LHCN-M2 (cell line): ENCODE measurements at places on chromosomes 5 and 9.

GRCh38 chr5:88889189-88890069 is 6.4 kb upstream of the MEF2C start:
- peak; percentile 50 for DNase-seq

GRCh38 chr5:125262782-125263181 is 516.3 kb upstream of the ZNF608 start:
- no peak for DNase-seq

GRCh38 chr5:1041225-1042143 is 32.9 kb downstream of the NKD2 start:
- DNase-seq: no peak

GRCh38 chr9:101536351-101536750 is 2.7 kb downstream of the RNF20 start:
- peak; percentile 29 for DNase-seq

GRCh38 chr9:126842977-126843799 is 17.3 kb upstream of the ZBTB34 start:
- no peak for DNase-seq

- no peak for DNase-seq
These were observed 6.7 kb downstream of the SLC6A7 start for GRCh38 chr5:150196514-150196913.

DNA sequence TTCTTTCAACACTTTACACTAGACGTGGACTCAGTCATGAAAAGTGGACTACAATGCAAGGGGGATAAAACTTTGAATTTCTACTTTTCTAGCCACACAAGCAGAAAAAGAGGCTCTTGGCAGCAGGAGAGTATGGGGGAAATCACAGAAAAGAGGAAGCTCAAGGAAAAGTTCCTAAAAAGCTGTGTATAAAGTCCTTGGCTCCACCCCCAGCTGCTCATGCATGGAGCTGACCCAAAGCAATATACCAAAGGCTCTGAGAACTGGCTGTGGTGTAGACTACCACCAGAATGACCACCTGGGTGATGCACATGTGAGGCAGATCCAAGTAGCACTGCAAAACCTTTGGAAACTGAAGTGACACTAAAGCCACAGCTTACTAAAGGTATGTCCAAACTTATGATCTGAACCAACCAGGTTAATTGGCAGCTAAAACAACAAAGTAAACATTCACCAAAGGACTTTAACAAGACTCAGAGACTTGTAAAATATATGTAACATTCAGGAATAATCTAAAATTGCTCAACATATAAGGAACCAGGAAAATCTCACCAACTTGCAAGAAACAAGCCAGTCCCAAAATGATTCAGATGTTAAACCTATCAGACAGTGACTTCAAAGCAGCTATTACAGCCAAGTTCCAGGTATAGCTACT is 55.5 kb upstream of the RASGRF2 start:
- no peak for DNase-seq

DNA sequence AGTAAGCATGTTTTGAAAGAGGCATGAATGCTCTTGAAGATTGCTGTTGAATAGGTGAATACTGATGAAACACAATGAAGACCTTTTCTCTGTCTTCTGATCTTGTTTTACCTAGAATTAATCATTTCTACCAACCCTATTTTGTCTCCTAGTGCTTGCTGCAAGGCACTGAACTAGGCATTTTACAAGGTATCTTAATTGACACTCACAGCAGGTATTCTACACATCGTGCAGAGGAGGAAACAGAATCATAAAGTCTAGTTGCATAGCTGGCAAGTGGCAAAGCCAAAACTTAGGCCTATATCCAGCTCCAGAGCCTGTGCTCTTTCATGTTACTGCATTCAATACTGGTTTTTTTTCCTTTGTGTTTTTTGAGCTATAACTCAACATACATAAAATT is 50.7 kb downstream of the CTNNA1 start:
- no peak for DNase-seq

DNA sequence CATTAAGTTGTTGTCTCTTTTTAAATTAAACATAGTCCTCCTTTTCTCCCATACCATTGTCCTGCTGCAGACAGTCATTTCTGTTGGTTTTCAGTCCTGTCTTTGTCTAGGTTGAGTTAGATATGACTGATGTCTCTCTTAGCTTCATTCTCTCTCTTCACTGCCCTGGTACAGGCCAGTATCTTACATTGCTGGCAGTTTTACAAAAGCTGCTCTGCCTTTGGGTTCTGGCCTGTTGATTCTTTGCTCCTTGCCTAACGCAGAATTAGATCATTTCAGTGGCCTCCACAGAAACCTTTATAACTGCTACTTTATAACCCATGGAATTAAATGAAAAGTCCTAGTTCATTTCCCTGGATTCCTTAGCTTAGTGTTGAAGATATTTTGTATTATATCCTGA is 33.7 kb downstream of the GPR21 start:
- no peak for DNase-seq

GRCh38 chr9:109640580-109641371 is 139.2 kb upstream of the PALM2AKAP2 start:
- DNase-seq: peak; percentile 44
